ENCODE measurements at places on chromosomes 4 and X. TPM values are rescaled to one million over a fixed set of nuclear protein-coding genes. Genes with fewer than 3 reads are reported as not detected.

Gene XAGE1A
- polyA plus RNA-seq: not detected

Gene GPR82
- polyA plus RNA-seq: 0.13 TPM

Gene CCDC160
- polyA plus RNA-seq: 0.35 TPM

Gene COX7B2
- polyA plus RNA-seq: not detected
